ENCODE measurements at places on chromosomes 16 and 17.

- no peak for DNase-seq
- H3K27ac ChIP-seq = no peak overlapping the region
- no peak overlapping the region for H3K4me3 ChIP-seq
- H3K27me3 ChIP-seq = no peaks in the 10 kb centered on the region
Observed at GRCh38 chr16:19463468-19464315, 46.0 kb downstream of the TMC5 start.

GRCh38 chr16:19696328-19696727, 21.7 kb downstream of the KNOP1 start:
- no peaks in the 10 kb centered on the region for H3K27me3 ChIP-seq
- DNase-seq = peak; percentile 75
- no peak overlapping the region for H3K4me3 ChIP-seq

DNA sequence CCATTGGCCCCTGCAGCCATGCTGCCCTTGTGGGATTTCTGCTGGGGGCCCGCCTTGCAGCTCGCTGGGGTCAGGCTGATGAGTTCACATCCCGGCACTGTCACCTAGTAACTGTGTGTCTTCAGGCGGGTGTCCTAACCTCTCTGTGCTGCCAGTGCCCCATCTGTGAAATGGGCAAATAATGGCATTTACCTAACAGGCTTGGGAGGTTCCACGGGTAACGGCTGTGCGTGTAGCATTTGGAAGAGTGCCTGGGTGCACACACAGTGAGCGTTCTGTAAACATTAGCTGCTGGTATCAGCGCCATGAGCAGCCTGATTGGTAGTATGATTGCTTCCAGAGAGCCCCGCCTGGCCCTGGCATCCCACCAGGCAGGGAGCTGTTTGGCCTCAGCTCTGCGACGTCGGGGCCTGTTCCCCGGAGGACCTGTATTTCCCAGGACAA, 167.3 kb upstream of the GSE1 start:
- H3K27ac ChIP-seq = no peak overlapping the region
- no peaks in the 10 kb centered on the region for H3K27me3 ChIP-seq
- DNase-seq = no peak
- no peaks in the 10 kb centered on the region for H3K36me3 ChIP-seq
- no peak overlapping the region for H3K4me3 ChIP-seq

- DNase-seq = no peak
- H3K4me1 ChIP-seq = no peaks in the 10 kb centered on the region
- H3K4me3 ChIP-seq = no peak overlapping the region
- no peaks in the 10 kb centered on the region for H3K36me3 ChIP-seq
- no peaks in the 10 kb centered on the region for H3K27me3 ChIP-seq
Observed at GRCh38 chr17:51580869-51581268, 320.5 kb downstream of the UTP18 start.

DNA sequence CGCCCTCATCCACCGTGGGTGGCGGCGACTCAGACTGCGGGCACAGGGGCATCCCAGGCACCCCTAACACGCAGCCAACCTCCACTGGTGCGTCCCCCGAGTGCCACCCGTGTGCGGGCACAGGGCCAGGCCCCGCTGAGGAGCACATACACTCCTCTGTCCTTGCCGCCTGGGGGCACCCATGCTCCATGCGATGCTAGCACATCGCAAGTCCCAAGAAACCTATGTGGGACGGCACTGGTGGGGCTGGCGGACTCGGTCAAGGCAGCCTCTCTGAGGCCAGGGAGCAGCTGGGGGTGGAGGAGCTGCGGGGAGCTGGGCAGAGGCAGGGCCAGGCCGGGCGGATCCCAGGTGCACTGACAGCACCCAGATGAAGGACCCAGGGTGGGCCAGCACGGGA, 4.0 kb downstream of the ZNF598 start:
- no peak overlapping the region for H3K4me3 ChIP-seq
- peaks cover 29% of the 10 kb centered on the region for H3K4me1 ChIP-seq
- H3K27ac ChIP-seq = no peak overlapping the region
- no peak for DNase-seq

- H3K27ac ChIP-seq = no peak overlapping the region
- no peak for DNase-seq
Observed at GRCh38 chr17:15230866-15231265, 34.3 kb downstream of the PMP22 start.

DNA sequence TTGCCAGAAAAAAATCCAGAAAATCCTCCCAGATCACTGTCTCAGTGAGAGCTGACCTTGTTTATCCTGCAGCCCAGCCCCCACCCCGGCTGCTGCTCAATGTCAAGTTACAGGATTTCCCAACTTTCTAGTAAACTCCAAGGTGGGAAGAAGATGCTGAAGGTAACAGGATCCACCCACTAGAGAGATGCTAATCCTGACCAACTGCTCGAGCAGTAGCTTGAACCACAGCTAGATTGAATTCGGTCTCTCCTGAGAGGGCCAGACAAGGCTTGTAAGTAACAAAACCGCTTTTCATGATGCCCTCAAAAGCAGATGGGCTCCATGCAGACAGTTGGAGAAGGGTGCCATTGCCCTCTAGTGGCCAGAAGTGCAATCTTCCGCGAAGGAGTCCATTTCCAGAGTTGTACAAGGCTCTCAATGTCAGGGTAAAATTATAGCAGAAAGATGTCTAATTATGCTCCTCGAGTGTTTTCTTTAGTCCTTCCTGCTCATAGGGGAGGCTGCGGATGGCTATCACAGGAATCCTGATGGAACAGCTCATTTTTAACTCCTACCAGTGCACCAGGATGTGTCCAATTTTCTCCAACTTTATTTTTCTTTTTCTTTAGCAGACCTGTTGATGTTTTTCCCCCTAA, 3.9 kb downstream of the CDH11 start:
- no peak overlapping the region for H3K4me3 ChIP-seq
- peaks cover 5% of the 10 kb centered on the region for H3K4me1 ChIP-seq
- H3K27ac ChIP-seq = no peak overlapping the region
- H3K36me3 ChIP-seq = no peaks in the 10 kb centered on the region
